ENCODE measurements at places on chromosomes 1 and 21. TPM values are rescaled to one million over a fixed set of nuclear protein-coding genes. Genes with fewer than 3 reads are reported as not detected.

The OR2L13 gene
- total RNA-seq = not detected

The AJAP1 gene
- total RNA-seq = 0.11 TPM

The LCE2A gene
- 2.2 TPM for total RNA-seq

The NBPF6 gene
- total RNA-seq = not detected

The SORT1 gene
- 5.8 TPM for total RNA-seq

The FCN3 gene
- not detected for total RNA-seq

The IFNLR1 gene
- total RNA-seq = not detected

The RCC1 gene
- 87.7 TPM for total RNA-seq

The GRIK3 gene
- not detected for total RNA-seq

The KIAA0040 gene
- 0.44 TPM for total RNA-seq

The CD244 gene
- not detected for total RNA-seq

Data from uterine smooth muscle cell (primary cell).